Heart left ventricle (tissue), 16 donors: ENCODE measurements at places on chromosomes 2 and 18.

DNA sequence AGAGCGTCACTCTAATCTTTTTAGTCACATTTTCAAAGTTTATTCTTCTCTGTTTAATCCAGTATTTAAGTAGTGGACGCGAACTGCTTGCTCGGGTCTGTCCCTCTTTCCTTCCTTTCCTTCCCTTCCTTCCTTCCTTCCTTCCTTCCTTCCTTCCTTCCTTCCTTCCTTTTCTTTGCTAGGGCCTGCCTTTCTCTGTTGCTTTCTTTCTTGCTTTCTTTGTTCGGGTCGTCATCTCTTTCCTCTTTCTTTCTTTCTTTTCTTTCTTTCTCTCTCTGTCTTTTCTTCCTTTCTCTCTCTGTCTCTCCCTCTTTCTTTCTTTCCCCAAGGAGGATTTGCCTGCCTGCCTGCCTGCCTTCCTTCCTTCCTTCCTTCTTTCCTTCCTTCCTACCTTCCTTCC is 3.0 kb upstream of the ACKR3 start:
- H3K36me3 ChIP-seq, result no peaks in the 10 kb centered on the region
- no peak for DNase-seq
- no peak overlapping the region for H3K4me3 ChIP-seq
- peak overlapping the region; percentile 96 for H3K27ac ChIP-seq

DNA sequence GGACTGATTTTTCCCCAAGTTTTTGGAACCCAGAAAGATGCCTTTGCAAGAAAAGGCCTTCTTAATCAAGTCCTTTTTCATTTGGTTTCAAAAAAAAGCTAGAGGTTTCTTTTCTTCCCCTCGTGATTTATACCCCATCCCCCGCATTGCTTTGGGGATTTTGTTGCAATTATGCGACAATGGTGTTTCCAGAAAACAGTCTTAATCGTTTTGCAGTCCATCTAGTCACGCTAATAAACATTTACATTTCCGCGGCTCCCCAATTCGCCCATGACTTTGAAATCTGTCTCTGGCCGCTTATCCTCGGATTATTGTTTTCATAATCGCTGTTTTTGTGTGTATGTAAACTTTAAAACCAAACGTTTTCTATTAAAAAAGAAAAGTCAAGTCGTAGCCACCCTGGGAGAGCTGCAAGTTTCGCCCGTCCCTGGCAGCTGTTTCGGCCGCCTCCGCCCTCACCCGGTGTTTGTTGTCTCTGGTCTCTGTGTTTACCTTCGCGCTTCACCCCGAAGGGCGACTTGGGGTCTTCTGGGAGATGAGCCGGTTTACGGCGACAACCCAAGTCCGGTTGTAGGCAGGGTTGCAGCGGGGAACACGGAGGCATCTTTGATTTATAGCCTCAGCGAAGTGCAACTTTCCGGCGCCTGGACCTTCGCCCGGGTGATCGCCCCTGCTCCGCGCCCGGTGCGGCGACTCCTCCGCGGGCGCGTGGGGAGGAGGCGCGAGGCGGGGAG is 667 bp downstream of the SP9 start:
- peaks cover 11% of the 10 kb centered on the region for H3K4me1 ChIP-seq
- no peak for DNase-seq
- peak overlapping the region; percentile 39 for H3K4me3 ChIP-seq
- no peak overlapping the region for H3K27ac ChIP-seq
- no peaks in the 10 kb centered on the region for H3K36me3 ChIP-seq

GRCh38 chr2:137959166-137959565 is 5.1 kb upstream of the HNMT start:
- H3K27me3 ChIP-seq, result no peaks in the 10 kb centered on the region
- H3K4me1 ChIP-seq, result peaks cover 39% of the 10 kb centered on the region
- no peaks in the 10 kb centered on the region for H3K36me3 ChIP-seq
- H3K27ac ChIP-seq, result no peak overlapping the region
- DNase-seq, result no peak

DNA sequence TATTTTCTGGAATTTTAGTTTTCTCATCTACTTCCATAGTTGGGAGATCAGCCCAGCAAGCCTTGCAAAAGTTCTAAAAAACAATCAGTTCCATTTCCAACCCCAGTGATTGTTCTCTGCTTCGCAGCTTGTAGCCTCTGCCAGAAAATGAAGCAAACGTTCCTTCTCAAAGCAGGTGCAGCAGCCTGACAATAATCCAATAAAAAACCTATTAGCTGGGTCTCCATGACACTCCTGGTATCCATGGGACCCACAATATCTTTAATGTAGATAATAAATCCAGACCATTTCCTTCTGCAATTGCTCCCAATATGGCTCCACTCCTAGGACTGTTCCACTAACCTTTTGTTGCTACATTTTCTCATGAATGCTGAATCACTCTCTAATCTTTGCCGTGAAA is 140.8 kb upstream of the SETBP1 start:
- no peak overlapping the region for H3K4me3 ChIP-seq
- no peaks in the 10 kb centered on the region for H3K4me1 ChIP-seq
- H3K27me3 ChIP-seq, result no peaks in the 10 kb centered on the region
- no peak overlapping the region for H3K27ac ChIP-seq

DNA sequence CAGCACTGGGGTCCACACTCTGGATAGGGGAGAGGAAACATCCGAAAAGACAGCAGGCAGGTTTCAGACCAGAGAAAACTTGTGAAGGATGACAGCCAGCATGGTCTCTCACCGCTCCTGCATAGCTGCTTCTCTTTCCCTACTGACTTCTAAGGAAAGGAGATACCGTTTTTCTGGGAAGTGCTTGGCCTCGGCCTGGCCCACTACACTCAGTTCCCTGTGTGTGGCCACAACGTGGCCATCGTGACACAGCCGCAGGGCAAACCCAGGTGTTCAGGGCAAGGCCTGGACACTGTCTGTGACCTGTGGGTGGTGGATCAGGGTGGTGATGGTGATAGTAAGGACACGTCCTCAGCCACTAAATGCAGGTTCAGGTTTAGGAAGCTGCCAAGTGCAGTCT is 34.2 kb upstream of the ACAA2 start:
- H3K4me1 ChIP-seq, result no peaks in the 10 kb centered on the region
- DNase-seq, result no peak
- H3K27me3 ChIP-seq, result no peaks in the 10 kb centered on the region
- no peak overlapping the region for H3K4me3 ChIP-seq
- no peak overlapping the region for H3K27ac ChIP-seq
- H3K36me3 ChIP-seq, result no peaks in the 10 kb centered on the region

- no peak overlapping the region for H3K27ac ChIP-seq
- no peak overlapping the region for H3K4me3 ChIP-seq
- H3K36me3 ChIP-seq, result no peaks in the 10 kb centered on the region
- DNase-seq, result no peak
Measured at GRCh38 chr2:225502971-225503370, 103.5 kb downstream of the NYAP2 start.

GRCh38 chr2:100611079-100612029 is 48.6 kb downstream of the PDCL3 start:
- DNase-seq, result no peak
- no peaks in the 10 kb centered on the region for H3K4me1 ChIP-seq
- H3K27ac ChIP-seq, result no peak overlapping the region
- H3K36me3 ChIP-seq, result no peaks in the 10 kb centered on the region

GRCh38 chr2:60534052-60534685 is 19.3 kb downstream of the BCL11A start:
- peaks cover 19% of the 10 kb centered on the region for H3K4me1 ChIP-seq

DNA sequence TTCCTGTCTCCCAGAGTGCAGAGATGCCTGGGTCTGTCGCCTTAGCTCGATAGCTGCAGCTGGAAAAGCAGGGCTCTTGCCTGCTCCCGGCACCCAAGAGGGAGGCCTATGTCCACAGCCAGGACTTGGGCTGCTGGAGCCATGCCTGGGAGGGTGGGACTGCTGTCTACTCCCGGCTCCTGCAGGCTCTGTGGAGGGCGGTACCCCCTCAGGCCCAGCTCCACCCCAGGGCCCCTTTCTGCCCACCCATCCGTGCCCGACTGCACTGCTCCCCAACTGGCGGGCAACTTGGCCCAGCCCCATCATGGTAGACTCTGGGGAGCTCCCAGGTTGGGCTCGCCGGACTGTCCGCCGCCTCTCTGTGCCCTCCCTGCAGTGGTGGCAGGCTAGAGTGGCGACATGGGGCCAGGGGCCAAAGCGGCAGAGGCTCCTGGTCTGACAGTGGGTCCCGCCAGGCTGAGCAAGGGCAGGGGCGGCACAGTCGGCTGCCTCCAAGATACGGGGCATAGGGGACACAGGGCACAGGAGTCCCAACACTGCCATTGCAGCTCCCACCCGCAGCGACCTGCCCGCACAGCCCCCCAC is 901.0 kb downstream of the CCDC85A start:
- H3K27me3 ChIP-seq, result no peaks in the 10 kb centered on the region
- no peak overlapping the region for H3K27ac ChIP-seq
- DNase-seq, result no peak
- H3K4me1 ChIP-seq, result no peaks in the 10 kb centered on the region
- H3K4me3 ChIP-seq, result no peak overlapping the region
- no peaks in the 10 kb centered on the region for H3K36me3 ChIP-seq

- H3K4me3 ChIP-seq, result no peak overlapping the region
- no peak overlapping the region for H3K27ac ChIP-seq
- no peaks in the 10 kb centered on the region for H3K27me3 ChIP-seq
- no peak for DNase-seq
- H3K4me1 ChIP-seq, result no peaks in the 10 kb centered on the region
Measured at GRCh38 chr2:19881221-19881907, 20.4 kb downstream of the TTC32 start.

DNA sequence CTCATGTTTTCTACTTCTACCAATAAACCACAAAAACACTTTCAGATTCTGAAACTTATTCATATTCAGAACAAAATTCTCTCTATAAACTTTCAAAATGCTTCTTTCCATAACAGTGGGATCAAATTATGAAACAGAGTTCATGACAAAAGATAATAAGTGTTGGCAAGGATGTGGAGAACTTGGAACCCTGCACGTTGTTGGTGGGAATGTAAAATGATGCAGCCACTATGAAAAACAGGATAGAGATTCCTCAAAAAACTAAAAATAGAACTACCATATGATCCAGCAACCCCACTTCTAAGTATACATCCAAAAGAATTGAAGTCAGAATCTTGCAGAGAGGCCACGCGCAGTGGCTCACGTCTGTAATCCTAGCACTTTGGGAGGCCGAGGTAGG is 45.4 kb downstream of the GEMIN6 start:
- H3K27me3 ChIP-seq, result no peaks in the 10 kb centered on the region
- peaks cover 93% of the 10 kb centered on the region for H3K36me3 ChIP-seq
- no peak overlapping the region for H3K4me3 ChIP-seq

DNA sequence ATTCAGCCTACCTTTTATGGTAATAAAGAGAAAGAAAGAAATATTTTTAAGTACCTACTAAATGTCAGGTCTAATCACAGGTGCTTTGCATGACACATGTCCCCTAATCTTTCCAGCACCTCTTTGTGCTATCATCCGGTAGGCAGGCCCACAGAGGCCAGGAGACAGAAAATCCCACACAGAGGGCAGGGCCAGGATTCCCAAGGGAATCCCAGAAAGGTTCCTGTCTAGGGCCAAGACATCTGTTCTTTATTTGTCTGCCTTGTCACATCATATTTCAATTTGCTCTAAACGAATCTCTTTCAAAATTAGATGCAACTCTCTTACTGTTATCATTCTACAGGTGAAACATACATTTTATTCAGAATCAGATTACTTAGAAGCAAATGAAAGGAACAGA is 676.1 kb upstream of the GYPC start:
- no peak for DNase-seq
- H3K36me3 ChIP-seq, result no peaks in the 10 kb centered on the region
- no peak overlapping the region for H3K4me3 ChIP-seq
- no peaks in the 10 kb centered on the region for H3K27me3 ChIP-seq

GRCh38 chr2:98037206-98037605 is 41.5 kb upstream of the TMEM131 start:
- H3K4me1 ChIP-seq, result peaks cover 16% of the 10 kb centered on the region
- no peak for DNase-seq
- H3K4me3 ChIP-seq, result no peak overlapping the region
- H3K27me3 ChIP-seq, result no peaks in the 10 kb centered on the region

DNA sequence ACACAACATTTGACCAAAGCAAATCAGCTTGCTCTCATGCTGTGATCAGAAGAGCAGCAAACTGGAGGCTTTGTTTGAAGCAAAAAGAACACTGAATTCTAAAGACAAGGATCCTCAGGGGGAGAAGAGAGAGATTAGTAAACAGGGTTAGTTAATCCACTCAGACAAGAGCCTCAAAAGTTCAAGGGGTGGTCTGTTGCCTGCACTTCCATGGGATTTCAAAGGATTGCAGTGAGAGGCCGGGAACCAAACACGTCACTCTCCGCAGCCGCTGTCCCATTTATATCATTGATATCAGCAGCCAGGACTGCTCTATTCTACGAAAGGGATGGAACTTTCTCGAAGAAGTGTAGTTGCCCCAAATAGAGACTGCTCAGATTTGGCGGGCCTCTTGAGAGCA is 97.8 kb upstream of the SP3 start:
- H3K4me1 ChIP-seq, result no peaks in the 10 kb centered on the region
- no peaks in the 10 kb centered on the region for H3K36me3 ChIP-seq
- H3K4me3 ChIP-seq, result no peak overlapping the region

DNA sequence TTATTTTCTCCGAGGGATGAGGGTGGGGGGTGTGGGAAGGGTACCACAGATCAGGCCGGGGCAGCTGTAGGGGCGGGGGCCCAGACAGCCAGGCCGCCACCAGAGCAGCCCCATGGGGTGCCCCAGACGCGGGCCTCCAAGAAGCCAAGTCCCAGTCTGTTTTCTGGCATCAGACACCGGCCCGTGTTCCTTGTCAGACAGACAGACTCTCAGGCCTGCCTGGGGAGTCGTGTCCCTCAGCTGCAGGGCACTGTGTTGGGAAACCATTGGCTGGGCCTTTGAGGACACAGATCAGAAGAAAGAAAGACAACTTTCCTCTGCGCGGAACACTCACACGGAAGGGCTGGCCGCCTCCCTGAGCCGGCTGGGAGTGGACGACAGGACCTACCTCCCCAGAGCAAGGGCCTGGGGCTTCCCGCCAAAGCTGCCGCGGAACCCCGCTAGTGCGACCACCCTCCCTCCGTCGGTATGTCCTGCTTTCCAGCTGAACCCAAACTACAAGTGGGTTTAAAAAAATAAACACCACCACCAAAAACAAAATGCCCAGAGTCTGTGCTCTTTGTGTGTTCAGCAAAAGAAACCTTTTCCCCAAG is 88.0 kb downstream of the SMAD7 start:
- no peak overlapping the region for H3K4me3 ChIP-seq
- no peak for DNase-seq
- peaks cover 10% of the 10 kb centered on the region for H3K4me1 ChIP-seq
- peak overlapping the region; percentile 27 for H3K27ac ChIP-seq

- no peaks in the 10 kb centered on the region for H3K27me3 ChIP-seq
- peak overlapping the region; percentile 63 for H3K27ac ChIP-seq
- DNase-seq, result no peak
- no peaks in the 10 kb centered on the region for H3K36me3 ChIP-seq
- no peak overlapping the region for H3K4me3 ChIP-seq
Measured at GRCh38 chr2:113169002-113169530, 4.7 kb upstream of the PSD4 start.

DNA sequence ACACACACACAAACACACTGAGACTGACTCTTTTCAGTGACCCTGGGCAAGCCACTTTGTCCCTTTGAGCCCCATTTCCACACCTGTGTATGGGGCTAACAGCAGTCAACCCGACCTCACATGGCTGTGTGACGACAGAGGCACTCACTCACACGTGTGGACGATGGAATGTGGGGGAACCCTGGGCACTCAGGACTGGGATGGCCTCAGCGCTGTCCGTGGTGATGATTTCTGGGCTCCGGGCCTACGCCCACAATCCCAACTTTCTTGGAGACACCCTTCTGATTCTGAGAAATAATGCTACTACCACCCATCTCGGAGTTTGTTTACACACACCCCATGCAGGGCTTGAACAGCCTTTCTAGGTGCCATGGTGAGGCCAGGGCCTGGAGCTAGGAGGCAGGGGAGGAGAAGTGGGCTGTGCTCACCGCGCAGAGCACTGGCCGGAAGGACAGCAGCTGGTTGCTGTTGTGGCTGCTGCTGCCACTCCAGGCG is 1.5 kb downstream of the CRYBA2 start:
- no peak overlapping the region for H3K27ac ChIP-seq
- no peak for DNase-seq
- H3K36me3 ChIP-seq, result no peaks in the 10 kb centered on the region
- H3K4me3 ChIP-seq, result no peak overlapping the region
